Upper lobe of right lung (tissue), 1 donor: ENCODE measurements at places on chromosomes 13 and 19. TPM values are rescaled to one million over a fixed set of nuclear protein-coding genes. Genes with fewer than 3 reads are reported as not detected.

- no peak for DNase-seq
- no peak overlapping the region for H3K27ac ChIP-seq
- H3K27me3 ChIP-seq, result no peaks in the 10 kb centered on the region
- no peaks in the 10 kb centered on the region for H3K36me3 ChIP-seq
Measured at GRCh38 chr13:83298617-83299016, 583.7 kb downstream of the SLITRK1 start.

- H3K27me3 ChIP-seq, result no peaks in the 10 kb centered on the region
- no peak for DNase-seq
- H3K4me1 ChIP-seq, result peaks cover 3% of the 10 kb centered on the region
- H3K36me3 ChIP-seq, result no peaks in the 10 kb centered on the region
- H3K27ac ChIP-seq, result peak overlapping the region; percentile 95
Measured at GRCh38 chr19:56508290-56508778, 679 bp downstream of the ZNF471 start.

GRCh38 chr19:15812060-15812722 is 3.3 kb downstream of the OR10H1 start:
- no peak for DNase-seq
- no peak overlapping the region for H3K27ac ChIP-seq
- no peaks in the 10 kb centered on the region for H3K36me3 ChIP-seq
- H3K4me1 ChIP-seq, result no peaks in the 10 kb centered on the region

DNA sequence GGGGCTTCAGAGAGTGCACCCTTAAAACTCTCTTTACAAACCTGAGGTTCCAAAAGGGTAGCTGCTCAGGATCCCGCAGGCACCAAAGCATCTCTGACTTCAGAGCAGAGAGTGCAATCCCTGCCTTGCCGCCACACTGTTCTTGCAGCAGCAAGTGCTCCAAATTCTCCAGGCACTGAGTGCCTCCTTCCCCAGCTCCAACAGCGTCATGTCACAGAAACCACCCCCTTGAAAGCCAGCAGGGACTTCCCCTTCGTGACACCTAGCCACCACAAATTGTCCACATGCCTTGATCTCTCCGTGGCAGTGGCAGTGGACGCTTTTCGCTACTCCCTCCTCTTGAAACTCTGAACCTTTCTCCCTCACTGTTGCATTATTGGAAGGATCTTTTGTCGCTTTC is 39.9 kb downstream of the MBNL2 start:
- H3K36me3 ChIP-seq, result no peaks in the 10 kb centered on the region
- H3K27ac ChIP-seq, result no peak overlapping the region
- H3K4me1 ChIP-seq, result peaks cover 67% of the 10 kb centered on the region
- no peak for DNase-seq

GRCh38 chr19:51460164-51460992 is 2.1 kb upstream of the SIGLEC8 start:
- H3K27ac ChIP-seq, result no peak overlapping the region
- DNase-seq, result no peak
- H3K4me3 ChIP-seq, result peak overlapping the region; percentile 23
- H3K36me3 ChIP-seq, result no peaks in the 10 kb centered on the region

DNA sequence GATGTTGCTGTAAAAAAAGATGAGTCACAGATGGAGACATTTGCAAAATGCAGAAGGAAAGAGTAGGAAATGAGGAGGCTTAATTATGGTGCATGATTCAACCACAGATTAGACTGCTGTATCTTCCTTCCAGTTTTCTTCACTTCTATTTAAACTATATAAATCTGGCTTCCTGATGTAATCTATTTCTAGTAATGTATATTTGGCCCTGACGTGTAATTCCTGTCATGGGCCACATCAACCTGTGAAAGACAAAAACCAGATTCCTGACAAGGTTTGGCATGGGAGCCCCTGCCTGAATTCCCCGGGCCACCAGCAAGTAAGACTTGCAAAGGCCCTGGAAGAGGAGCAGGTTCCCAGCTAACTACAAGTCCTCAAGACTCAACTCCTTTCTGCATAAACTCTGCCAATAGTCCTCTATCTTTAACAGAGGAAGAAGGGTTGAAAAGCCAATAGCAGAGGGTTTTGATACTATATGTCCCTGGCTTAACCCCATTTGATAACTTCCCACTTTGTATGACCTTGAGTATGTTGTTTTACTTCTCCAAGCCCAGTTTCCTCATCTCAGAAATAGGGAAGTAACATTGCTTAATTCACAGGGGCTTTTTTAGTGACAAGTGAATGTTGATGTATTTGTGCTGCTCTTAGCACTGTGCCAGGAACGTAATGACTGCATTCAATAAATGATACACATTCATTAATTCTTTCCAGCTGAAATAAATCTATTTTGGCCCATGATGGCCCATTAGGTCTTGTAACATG is 172.7 kb downstream of the SPRY2 start:
- H3K27ac ChIP-seq, result no peak overlapping the region
- no peaks in the 10 kb centered on the region for H3K27me3 ChIP-seq
- no peak for DNase-seq
- H3K36me3 ChIP-seq, result no peaks in the 10 kb centered on the region

DNA sequence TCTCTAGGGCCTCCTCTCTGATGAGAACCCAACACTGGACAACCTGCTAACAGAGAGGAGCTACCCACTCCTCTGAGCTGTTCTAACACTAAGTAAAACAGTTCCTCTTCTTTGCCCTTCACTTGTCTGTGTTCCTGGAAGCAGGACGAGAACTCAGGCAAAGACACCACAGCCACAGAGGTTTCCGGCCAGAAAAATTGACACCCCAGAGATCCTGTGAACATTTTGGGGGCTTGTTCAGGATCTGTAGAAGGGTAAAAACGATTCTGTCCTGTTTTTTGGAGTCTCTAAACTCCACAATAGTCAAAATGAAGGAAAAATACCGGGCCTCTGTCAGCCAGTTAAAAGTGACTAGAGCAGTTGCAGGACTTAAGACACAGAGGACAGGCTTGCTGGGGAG is 165.9 kb downstream of the B3GLCT start:
- DNase-seq, result no peak
- H3K4me3 ChIP-seq, result no peak overlapping the region
- H3K4me1 ChIP-seq, result no peaks in the 10 kb centered on the region
- H3K36me3 ChIP-seq, result no peaks in the 10 kb centered on the region
- H3K27me3 ChIP-seq, result no peaks in the 10 kb centered on the region

- H3K27me3 ChIP-seq, result peaks cover 8% of the 10 kb centered on the region
- no peak overlapping the region for H3K4me3 ChIP-seq
- DNase-seq, result no peak
- H3K4me1 ChIP-seq, result peaks cover 23% of the 10 kb centered on the region
- no peak overlapping the region for H3K27ac ChIP-seq
Measured at GRCh38 chr19:43782311-43782660, 1.5 kb upstream of the KCNN4 start.

- no peaks in the 10 kb centered on the region for H3K36me3 ChIP-seq
- no peak overlapping the region for H3K4me3 ChIP-seq
- H3K4me1 ChIP-seq, result no peaks in the 10 kb centered on the region
- no peak for DNase-seq
- H3K27me3 ChIP-seq, result no peaks in the 10 kb centered on the region
- H3K27ac ChIP-seq, result no peak overlapping the region
Measured at GRCh38 chr13:105349082-105349723, 1186.3 kb downstream of the EFNB2 start.

DNA sequence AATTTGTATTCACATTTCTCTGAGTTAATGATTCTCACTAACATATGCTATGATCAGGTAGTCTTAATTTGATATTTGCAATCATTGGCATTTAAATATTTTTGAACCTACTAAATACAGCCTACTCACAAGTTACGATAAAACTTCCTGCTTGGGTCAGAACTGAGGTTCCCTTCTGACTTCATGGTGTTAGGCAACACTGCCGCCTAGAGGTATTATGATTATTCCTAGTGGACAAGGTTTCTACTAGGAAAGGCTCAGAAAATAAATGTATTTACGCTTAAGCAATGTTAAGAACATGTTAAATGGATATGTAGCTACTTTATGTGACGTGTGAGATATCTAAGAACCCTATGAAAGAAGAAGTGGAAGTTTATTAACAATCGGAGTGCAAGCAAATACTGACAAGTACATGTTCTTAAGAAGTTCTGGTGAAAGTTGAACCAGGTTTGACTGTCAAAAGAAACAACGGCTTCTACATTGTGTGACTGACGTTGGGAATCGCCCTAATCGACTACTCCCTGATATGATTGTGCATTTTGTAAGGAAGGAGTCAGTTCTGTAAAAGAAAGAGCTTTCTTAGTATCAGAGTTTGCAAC is 1395.8 kb downstream of the SLITRK5 start:
- H3K4me1 ChIP-seq, result no peaks in the 10 kb centered on the region
- H3K27me3 ChIP-seq, result no peaks in the 10 kb centered on the region
- DNase-seq, result no peak
- no peak overlapping the region for H3K4me3 ChIP-seq

DNA sequence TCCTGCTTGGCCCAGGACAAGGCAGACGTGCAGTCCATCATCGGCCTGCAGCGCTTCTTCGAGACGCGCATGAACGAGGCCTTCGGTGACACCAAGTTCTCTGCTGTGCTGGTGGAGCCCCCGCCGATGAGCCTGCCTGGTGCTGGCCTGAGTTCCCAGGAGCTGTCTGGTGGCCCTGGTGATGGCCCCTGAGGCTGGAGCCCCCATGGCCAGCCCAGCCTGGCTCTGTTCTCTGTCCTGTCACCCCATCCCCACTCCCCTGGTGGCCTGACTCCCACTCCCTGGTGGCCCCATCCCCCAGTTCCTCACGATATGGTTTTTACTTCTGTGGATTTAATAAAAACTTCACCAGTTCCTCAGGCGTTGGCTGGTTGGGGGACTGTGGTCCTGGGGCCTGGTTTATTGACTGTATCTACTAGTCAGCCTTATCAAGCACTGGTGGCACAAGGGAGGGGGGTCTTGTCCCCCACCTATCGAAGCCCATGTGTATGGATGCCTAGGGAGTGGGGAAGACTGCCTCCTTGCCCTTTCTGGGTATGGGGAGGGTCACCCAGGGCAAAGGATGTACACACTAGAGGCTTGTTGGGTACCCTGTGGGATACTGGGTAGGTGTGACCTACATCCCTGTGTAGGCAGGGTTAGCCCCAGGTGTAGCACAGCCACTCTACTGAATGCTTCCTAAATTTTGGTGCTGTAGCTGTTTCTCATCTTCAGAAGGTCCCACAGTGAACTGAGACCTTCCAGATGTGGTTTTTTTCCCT is 4.4 kb downstream of the CHMP2A start:
- peaks cover 27% of the 10 kb centered on the region for H3K4me1 ChIP-seq
- H3K4me3 ChIP-seq, result no peak overlapping the region
- H3K27ac ChIP-seq, result no peak overlapping the region
- peaks cover 78% of the 10 kb centered on the region for H3K36me3 ChIP-seq

- H3K27me3 ChIP-seq, result no peaks in the 10 kb centered on the region
- H3K27ac ChIP-seq, result no peak overlapping the region
- no peak for DNase-seq
Measured at GRCh38 chr19:33214596-33214995, 11.1 kb downstream of the SLC7A10 start.

DNA sequence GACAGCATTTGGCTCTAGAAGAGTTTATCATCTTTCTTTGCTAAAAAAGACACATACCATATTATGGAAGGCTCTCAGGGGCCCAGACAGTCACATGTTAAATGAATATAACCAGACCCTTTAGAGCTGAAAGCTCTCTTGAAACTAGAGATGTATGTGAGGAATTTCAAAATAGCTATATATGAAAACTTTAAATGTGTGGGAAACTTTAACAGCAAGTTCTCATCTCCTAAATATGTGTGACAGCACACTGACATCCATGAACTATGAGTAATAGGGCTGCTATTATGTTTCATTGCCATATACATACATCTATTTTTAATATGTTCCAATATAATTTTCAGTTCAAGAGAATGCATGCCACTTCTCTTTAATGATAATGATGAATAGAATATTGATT is 509.5 kb downstream of the GPC6 start:
- H3K27me3 ChIP-seq, result no peaks in the 10 kb centered on the region
- no peak overlapping the region for H3K27ac ChIP-seq
- DNase-seq, result no peak
- no peaks in the 10 kb centered on the region for H3K4me1 ChIP-seq

GRCh38 chr13:59673286-59673685 is 490.4 kb downstream of the DIAPH3 start:
- no peaks in the 10 kb centered on the region for H3K4me1 ChIP-seq
- H3K36me3 ChIP-seq, result no peaks in the 10 kb centered on the region
- H3K27me3 ChIP-seq, result no peaks in the 10 kb centered on the region
- no peak for DNase-seq
- H3K27ac ChIP-seq, result no peak overlapping the region

GRCh38 chr19:38583985-38584305 is 33.8 kb downstream of the MAP4K1 start:
- no peaks in the 10 kb centered on the region for H3K36me3 ChIP-seq
- no peak for DNase-seq
- no peaks in the 10 kb centered on the region for H3K27me3 ChIP-seq
- H3K4me1 ChIP-seq, result no peaks in the 10 kb centered on the region
- no peak overlapping the region for H3K27ac ChIP-seq
- no peak overlapping the region for H3K4me3 ChIP-seq

DNA sequence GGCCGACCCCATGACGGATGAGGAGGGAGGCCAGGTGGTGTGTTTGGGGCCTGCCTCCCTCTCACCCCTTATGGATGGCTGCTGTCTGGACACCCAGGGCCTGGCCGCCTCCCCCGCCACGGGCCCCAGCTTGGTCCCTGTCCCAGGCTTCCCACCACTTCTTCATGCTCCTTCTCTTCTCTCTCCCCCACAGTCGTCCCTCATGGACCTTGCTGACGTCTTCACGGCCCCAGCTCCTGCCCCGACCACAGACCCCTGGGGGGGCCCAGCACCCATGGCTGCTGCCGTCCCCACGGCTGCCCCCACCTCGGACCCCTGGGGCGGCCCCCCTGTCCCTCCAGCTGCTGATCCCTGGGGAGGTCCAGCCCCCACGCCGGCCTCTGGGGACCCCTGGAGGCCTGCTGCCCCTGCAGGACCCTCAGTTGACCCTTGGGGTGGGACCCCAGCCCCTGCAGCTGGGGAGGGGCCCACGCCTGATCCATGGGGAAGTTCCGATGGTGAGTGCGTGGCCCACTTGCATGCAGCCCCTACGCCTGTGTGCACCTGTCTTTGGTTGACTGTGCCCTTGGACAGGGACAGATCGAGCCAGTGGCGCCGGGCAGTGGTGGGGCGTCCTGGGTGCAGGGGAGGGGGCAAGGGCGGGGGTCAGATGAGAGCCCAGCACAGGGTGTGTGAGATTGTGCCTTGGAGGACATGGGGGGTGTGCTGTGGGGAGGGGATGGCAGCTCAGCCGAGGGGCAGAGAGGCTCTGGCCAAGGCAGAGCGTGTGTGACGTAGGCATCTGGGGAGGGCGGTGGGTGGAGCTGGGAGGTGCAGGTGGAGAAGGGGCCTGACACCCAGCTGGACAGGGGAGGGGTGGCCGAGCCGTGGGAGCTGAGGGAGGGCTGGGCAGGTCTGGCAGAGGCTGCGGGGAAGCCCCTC is 16.8 kb downstream of the EPN1 start:
- DNase-seq, result no peak
- H3K4me1 ChIP-seq, result no peaks in the 10 kb centered on the region
- H3K27ac ChIP-seq, result no peak overlapping the region
- H3K36me3 ChIP-seq, result peaks cover 86% of the 10 kb centered on the region
- no peaks in the 10 kb centered on the region for H3K27me3 ChIP-seq

IGSF23 gene
- total RNA-seq, result not detected

ZNF222 gene
- 4.5 TPM for total RNA-seq

LHB gene
- not detected for total RNA-seq

PRRG2 gene
- 10.1 TPM for total RNA-seq

DLEU7 gene
- 1.6 TPM for total RNA-seq
